ENCODE measurements at places on chromosomes 2 and 18. TPM values are rescaled to one million over a fixed set of nuclear protein-coding genes. Genes with fewer than 3 reads are reported as not detected.

Gene RNF144A
- total RNA-seq, result 13.9 TPM

Gene COL5A2
- 26.3 TPM for total RNA-seq

Gene MZT2B
- 125 TPM for total RNA-seq

Gene VWA3B
- 7.9 TPM for total RNA-seq

Gene RAB6C
- total RNA-seq, result not detected

Gene DNAJB2
- total RNA-seq, result 76.6 TPM

Gene TPO
- total RNA-seq, result 0.21 TPM

Gene FBXO48
- total RNA-seq, result 2.3 TPM

Gene TOGARAM2
- total RNA-seq, result 15.4 TPM

Gene MC2R
- total RNA-seq, result not detected

Gene L3MBTL4
- 16.9 TPM for total RNA-seq

Gene TMEM17
- total RNA-seq, result 1.8 TPM

Gene PIAS2
- total RNA-seq, result 36.6 TPM

Gene ASAP2
- 24.3 TPM for total RNA-seq

Gene STARD6
- not detected for total RNA-seq

Measured in lower lobe of right lung (tissue), 2 donors.